ENCODE measurements at places on chromosomes 16 and 17. TPM values are rescaled to one million over a fixed set of nuclear protein-coding genes. Genes with fewer than 3 reads are reported as not detected.

Gene PRR35
- total RNA-seq: 0.13 TPM

Gene SP2
- 17.7 TPM for total RNA-seq

Gene ANKRD40
- total RNA-seq: 50.6 TPM

Gene FOXN1
- not detected for total RNA-seq

Gene PTX4
- not detected for total RNA-seq

Gene TPSB2
- total RNA-seq: not detected

Gene UBFD1
- 54.1 TPM for total RNA-seq

Gene NT5M
- 11.5 TPM for total RNA-seq

Gene MYH1
- not detected for total RNA-seq

Gene MSLN
- 3.3 TPM for total RNA-seq

Gene IGFALS
- total RNA-seq: not detected

Gene LRRC75A
- 0.75 TPM for total RNA-seq

Gene VAT1L
- 0.03 TPM for total RNA-seq

Gene SPATA22
- total RNA-seq: not detected

Gene ADAMTS18
- total RNA-seq: not detected

Gene SGCA
- total RNA-seq: 1.9 TPM

Gene LLGL2
- total RNA-seq: 32.7 TPM

Gene SAMD14
- total RNA-seq: 0.68 TPM

Gene ATP2C2
- 0.15 TPM for total RNA-seq

Gene SLC5A2
- 0.24 TPM for total RNA-seq

Gene CACNG5
- total RNA-seq: not detected

Data from A549 treated with GW870086 at 1 μM for 4 hours (cell line).